ENCODE measurements at places on chromosomes 5 and 9.

- no peak for DNase-seq
Measured at GRCh38 chr9:137136261-137136880, 2.6 kb upstream of the GRIN1 start.

DNA sequence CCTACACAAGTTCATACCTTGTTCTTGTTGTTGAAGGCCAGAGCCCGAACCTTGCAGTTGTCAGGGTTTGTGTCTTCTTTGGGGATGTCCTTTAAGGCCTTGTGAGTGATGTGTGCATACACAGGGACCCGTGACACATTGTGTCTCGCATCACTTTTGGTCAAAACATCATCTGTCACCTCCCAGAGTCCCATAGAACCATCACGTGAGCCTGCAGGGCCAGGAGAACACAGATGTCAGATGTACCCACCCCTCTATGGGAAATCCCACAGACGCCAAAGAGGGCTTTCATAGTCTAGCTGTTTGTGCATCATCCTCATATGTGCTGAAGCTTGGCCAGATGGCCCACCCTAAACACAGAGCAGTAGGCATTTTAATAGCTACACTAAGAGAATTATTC lies 28.2 kb downstream of the DCAF12 start:
- no peak for DNase-seq

DNA sequence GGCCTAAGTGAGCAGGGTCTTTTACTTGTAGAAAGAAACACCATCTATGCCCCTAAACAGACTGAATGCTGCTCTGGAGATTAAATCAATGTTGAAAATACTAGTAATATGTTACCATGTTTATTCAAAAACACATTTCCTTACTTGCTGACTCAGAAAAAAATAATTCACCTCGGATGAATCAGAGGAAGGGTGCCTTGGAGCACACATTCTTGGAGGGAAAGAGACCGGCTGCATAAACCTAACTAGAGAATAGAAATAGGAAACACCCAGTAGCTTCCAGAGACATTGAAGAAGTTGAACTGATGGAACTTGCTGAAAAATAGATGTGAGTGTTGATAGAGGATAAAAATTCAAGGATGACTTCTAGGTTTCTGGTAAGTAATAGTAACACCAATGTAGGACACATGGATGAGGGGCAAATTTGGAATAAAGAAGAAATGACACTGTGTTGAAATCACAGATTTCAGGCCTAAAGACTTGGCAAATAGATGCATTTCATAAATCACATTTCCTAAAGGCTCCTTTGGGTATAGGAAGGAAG lies 76.9 kb upstream of the MINAR2 start:
- no peak for DNase-seq

- no peak for DNase-seq
Measured at GRCh38 chr9:34929506-34930102, 28.5 kb upstream of the PHF24 start.

- DNase-seq: no peak
Measured at GRCh38 chr5:157303667-157304327, 37.9 kb downstream of the CYFIP2 start.

- DNase-seq: no peak
Measured at GRCh38 chr5:135832941-135833920, 1.2 kb upstream of the SLC25A48 start.

- no peak for DNase-seq
Measured at GRCh38 chr9:3534614-3535404, 9.0 kb upstream of the RFX3 start.

GRCh38 chr9:88458716-88459465 lies 70.6 kb downstream of the SPIN1 start:
- no peak for DNase-seq

DNA sequence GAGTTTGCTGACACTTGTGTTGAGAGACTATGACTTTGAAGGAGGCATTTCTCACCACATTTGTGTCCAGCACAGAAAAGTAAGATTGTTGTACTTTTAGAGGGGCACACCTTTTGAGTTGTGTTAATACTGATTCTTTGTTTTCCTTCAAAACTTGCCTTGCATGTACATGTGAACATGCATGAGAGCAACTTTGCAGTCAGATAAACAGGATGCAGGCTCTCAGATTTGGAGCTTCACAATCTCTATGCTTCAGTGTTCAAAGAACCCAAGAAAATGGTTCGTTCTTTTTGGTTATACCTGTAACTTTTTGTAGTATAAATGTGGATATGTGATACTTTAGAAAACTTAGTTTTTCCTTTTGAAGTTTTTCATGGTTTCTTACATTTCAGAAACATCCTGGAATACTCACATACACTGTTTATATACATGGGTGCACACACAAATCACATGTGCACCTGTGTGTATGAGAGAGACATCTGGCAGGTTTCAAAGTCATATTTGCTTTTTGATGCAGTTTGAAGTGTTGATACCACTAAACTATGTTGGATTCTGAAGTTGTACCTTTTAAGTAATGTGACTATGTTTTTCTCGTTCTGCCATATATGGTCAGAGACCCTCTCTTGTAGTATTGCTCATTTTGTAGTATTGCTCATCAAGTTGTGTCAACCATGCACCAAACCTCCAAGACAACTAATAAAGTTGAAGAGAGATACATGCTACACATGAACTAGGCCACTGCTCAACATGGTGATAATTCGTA lies 190.7 kb downstream of the CD180 start:
- peak; percentile 36 for DNase-seq

DNA sequence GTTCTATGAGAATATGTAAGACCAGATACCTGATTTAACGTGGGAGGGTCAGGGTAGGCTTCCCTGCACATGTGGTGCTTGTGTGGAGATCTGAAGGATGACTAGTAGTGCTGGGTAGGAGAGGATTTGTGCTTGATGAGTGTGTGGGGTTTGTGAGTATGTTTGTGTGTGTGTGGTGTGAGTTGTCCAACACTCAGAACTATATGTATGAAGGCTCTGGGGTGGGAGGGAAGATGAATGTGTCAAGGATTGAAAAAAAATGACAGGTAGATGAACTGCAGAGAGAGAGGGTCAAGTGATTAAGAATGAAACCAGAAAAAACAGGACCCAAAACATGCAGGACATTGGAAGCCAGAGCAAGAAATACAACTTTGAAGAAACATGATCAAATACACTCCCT lies 154.6 kb upstream of the NR3C1 start:
- no peak for DNase-seq

- no peak for DNase-seq
Measured at GRCh38 chr5:149597618-149598017, 16.3 kb downstream of the ARHGEF37 start.

DNA sequence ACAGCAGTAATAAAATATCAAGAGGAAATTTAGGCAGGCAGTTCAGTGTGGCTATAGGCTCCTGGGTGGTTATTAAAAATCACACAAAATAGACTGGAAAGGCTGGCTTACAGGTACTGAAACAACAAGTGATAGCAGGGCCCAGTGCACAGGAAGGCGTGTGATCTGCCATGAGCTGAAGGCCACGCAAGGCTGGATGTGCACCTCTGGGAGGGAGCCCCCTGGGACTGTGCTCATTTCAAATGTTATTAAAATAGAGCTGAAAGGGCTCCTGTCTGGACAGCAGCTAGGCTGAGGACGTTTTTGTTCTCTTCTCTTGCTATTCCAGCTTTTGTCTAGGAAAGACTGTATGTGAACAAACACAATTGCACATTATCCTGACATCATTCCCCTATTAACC lies 324.3 kb upstream of the RFX3 start:
- no peak for DNase-seq

GRCh38 chr5:51746023-51746422 lies 362.8 kb downstream of the ISL1 start:
- no peak for DNase-seq

- no peak for DNase-seq
Measured at GRCh38 chr5:141914199-141914743, 9.4 kb upstream of the DELE1 start.

- DNase-seq: no peak
Measured at GRCh38 chr5:124729720-124730359, 16.6 kb downstream of the ZNF608 start.

DNA sequence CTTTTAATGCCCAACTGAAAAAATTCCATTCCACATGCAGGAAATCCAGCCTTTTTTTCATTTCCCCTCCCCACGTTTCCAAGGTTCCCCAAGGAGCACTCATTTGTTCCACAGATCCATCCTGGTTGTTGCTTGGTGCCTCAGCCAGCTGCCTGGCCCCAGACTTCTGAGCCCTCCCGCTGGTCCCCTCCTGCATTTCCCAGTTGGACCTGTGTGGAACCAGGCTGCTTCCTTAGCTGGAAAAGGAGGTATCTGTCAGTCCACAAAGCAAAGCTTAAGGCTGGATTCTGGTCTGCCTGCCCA lies 44.8 kb downstream of the ANGPTL2 start:
- no peak for DNase-seq

- DNase-seq: no peak
Measured at GRCh38 chr9:13932528-13933267, 381.2 kb downstream of the NFIB start.

DNA sequence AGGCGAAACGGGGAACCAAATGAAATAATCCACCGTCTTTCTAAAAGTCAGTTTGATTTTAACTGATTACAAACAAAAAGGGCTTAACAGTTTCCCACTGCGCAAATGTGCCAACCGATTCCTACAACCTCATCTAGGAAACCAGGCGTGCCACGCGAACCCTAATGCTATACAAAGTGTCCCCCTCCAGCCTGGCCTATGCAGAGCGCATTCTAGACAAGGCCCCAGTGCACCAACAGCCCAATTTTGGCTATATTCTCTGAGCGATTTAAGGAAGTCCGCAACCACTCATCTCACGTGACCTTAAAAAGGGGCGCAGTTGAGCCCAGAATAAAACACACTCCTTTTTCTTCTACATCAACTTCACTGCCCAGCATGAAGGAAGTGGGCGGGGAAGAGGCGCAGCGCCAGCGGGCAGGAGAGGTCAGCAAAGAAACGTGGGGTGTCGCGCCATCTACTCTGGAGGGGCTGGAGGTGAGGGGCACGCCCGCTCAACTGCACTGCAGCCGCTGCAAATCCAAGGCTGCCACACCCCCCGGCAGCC lies 779 bp downstream of the FAM13B start:
- peak; percentile 77 for DNase-seq

DNA sequence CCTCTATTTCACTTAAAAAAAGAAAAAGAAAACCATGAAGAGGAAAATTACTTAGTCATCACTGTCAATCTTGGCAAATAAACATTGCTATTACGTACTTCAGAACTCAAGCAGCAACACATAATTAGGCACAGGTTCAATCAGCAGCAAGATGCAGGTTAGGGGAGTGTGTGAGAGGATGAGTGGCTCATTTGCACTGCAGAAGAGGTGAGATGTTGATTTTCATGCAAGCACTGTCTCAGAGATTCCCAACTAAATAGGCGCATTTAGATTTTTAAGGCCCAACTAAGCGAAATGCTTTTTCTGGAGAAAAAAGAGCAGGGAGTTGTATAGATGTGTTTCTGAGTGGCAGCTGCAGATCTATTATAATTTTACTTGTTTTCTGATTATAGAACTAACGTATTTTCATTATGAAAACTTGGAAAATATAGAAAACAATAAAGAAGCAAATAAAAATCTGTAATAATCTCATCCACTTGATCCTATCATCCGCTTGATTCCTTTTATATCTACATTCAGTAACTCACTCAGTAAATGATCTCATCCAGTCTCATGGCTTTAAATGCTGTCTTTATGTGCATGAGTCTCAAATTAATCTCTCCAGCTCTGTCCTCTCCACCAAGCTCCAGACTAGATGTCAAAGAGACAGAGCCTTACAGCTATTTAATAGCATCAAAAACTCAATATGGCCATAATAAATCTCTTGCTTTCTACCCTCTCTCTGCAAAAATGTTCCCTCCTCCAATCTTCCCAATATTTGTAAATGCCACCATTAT lies 162.5 kb downstream of the ZNF462 start:
- no peak for DNase-seq

DNA sequence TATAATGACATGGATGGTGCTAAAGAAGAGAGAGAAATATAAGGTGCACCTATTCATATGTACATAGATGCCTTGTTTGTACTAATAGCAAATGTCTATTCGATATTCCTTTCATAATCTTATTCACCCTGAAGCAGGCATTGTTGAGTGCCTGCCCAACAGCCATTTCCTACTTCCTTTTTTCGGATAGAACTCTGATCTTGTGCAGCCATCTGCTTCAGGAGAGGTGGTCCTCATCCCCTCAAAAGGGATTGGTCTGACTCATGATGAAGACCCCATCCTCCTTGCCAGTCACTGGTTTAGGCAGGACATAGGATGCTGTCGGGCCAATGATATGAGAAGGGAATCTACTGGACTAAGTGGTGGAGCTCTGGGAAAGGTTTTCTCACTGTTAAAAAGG lies 8.4 kb upstream of the RANBP3L start:
- DNase-seq: no peak

DNA sequence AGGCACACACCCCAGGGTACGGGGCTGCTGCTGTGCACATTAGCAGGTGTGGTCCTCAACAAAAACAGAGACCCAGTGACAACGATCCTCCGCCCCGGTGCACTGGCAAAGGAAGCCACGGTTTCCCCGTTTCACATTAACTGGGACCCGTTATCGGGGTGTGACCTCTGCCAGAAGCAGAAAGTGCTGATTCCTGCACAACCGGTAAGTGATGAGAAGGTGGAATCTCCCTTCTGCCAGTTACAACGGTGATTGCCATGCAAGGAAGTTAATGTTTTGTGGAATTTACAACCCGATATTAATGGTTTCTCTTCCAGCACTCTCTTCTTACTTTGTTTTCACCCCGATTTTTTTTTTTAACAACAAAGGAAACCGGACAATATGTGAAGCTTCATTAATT lies 294.9 kb upstream of the IRX1 start:
- no peak for DNase-seq

DNA sequence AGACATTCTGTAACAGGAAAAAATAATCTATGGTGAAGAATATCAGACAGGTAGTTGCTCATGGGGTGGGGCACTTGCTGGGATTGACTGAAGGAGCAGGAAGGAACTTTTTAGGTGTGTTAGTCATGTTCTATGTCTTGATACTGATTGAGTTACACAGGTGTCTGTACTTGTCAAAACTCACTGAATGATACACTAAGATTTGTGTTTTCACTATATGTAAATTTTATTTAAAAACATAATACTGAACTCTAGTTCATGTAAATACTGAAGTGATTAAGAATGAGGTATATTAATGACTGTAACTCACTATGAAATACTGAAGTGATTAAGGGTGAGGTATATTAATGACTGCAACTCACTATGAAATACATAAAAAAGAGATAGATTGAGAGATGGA lies 28.5 kb downstream of the IL6ST start:
- DNase-seq: no peak

GRCh38 chr5:10227379-10227778 lies 22.3 kb downstream of the ATPSCKMT start:
- no peak for DNase-seq

GRCh38 chr5:5497152-5497788 lies 74.8 kb downstream of the ICE1 start:
- no peak for DNase-seq

All from natural killer cell (primary cell).